SJCRH30 (cell line): ENCODE measurements at places on chromosomes 7 and 10.

GRCh38 chr10:64376167-64376566, 855.0 kb downstream of the REEP3 start:
- no peak for DNase-seq

DNA sequence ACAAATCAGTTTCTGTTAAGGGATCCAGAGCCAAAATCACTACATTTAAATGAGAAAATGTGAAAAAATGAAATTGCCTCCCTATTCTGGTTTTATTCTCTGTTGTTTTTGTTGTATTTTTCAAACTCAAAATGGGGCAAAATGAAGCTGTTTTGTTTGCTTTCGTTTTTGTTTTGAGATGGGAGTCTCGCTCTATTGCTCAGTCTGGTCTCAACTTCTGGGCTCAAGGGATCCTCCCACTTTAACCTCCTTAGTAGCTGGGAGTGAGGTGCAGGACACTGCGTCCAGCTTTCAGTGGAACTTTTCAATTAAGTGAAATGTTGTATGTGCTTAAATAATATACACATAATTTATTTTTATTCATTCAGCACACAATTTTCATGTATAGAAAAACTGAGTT, 205.0 kb downstream of the SORCS1 start:
- DNase-seq = no peak

GRCh38 chr10:1374511-1375345, 318.5 kb downstream of the WDR37 start:
- DNase-seq = no peak

DNA sequence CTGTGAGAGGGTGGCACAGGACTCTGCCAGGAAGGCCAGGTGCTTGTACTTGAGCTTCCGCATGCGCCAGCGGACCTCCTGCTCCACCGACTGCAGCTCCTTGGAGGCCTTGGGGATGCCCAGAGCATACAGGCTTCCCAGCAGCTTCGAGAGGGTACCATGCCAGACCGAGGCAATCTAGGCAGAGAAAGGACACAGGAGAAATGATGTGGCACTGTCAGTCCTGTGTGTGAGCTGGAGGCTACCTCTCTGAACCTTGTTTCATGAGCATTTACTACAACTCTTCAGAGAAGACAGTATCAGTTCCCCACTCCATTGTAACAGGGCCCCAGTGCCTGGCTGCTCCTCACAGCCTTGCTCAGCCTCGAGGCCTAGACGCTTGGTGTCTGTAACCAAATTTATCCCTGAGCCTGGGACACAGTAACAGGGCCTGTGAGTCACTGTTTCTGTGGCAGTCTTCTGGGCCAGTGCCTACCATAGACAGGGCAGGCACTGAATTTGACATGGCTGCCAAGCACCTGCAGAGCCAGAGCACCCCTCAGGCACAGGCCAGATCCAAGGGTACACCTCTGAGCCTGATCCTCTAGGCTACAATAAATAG, 5.8 kb downstream of the TBRG4 start:
- DNase-seq = no peak

GRCh38 chr7:754531-755412, 27.7 kb upstream of the PRKAR1B start:
- DNase-seq = no peak

DNA sequence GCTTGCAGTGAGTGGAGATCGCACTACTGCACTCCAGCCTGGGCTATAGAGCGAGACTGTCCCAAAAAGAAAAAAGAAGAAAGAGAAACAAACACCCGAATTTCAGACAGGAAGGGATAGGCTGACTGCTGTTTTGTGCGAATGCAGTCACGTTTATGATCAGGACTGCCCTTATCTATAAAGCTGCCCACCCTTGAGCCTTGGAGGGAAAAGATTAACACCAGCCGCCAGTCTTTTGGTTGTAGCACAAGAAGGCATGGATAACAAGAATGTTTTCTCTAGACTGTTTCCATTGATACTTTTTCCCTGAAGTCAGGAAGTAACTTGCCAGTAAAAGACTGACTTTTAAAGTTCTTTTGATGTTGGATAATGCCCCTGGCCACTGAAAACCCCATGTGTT, 314.0 kb downstream of the BICC1 start:
- no peak for DNase-seq

- DNase-seq = peak; percentile 47
Measured at GRCh38 chr7:6106140-6106904, 75.1 kb downstream of the ANKRD61 start.

DNA sequence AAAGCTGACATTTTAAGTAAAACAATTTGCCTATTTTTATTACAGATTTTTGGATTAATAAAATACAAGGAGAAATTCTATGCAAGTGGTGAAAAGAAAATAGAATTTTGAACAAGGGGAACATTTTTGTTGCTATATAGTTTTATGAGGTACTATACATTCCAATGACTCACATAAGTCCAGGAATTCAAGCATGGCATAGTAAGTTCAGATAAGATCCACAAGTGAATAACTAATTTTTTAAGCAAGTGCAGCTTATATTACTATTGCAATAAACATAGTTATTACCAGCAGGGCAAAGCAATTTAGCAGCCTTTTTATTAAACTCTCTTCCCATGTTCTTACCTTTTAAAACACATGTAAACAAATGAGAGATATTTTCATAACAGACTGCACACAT, 1123.5 kb upstream of the LRRN3 start:
- no peak for DNase-seq

DNA sequence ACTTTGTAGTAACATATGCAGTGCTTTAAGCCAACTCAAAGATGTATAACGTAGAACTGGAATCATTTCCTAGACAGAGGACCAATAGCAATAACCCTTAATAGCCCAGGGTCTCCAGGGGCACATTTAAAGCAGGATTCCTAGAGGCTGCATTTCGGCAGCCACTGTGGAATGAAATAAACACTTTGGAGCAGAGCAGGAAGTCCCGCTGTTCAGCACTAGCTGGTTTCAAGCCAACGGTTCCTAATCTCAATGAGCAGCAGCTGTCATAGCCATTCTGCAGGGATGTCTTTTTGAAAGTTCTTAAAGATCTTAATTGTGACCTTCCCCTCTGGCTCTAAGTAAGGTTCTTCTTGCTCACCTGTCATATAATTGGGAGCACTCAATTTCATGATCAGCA, 18.4 kb upstream of the MACROH2A2 start:
- peak; percentile 34 for DNase-seq

DNA sequence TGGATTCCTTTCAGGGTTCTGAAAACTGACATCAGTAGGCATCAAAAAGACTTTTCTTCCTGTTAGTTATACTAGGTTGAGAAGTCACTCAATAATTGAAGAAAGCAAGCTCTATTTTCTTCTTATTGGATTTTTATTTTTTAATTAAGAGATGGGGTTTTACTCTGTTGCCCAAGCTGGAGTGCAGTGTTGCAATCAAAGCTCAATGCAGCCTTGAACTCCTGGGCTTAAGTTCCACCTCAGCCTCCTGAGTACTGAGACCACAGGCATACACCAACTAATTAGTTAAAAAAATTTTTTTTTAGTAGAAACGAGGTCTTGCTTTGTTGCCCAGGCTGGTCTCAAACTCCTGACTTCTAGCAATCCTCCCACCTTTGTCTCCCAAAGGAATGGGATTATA, 28.0 kb downstream of the PIP4K2A start:
- no peak for DNase-seq

- DNase-seq = no peak
Measured at GRCh38 chr7:128044064-128044463, 12.8 kb upstream of the LRRC4 start.

DNA sequence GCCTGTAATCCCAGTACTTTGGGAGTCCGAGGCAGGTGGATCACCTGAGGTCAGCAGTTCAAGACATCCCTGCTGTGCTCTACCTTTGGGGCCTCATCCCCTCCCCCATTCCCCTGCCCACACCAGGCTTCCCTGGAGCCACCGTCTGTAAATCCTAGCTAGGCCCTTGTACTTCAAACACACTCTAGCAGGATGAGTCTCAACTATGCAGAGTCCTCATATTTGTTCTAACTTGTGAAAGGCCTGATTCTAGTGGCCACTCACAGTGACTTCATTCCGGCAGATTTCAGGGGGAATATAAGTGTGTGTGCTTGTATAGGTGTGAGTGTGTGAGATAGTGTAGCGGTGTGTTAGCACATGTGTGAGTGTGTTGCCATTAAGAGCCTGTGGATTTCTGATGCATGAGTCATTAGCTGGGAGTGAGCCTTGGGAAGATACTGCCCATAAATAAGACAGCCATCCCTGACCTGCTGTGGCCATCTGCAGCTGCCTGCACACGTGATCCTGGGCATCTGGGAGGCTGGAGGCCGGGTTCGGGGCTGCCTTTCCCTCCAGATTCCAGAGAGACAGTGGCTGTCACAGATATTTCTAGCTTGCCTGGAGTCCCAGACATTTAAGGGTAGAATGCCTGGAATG, 1.7 kb upstream of the NEURL1 start:
- DNase-seq = peak; percentile 90

DNA sequence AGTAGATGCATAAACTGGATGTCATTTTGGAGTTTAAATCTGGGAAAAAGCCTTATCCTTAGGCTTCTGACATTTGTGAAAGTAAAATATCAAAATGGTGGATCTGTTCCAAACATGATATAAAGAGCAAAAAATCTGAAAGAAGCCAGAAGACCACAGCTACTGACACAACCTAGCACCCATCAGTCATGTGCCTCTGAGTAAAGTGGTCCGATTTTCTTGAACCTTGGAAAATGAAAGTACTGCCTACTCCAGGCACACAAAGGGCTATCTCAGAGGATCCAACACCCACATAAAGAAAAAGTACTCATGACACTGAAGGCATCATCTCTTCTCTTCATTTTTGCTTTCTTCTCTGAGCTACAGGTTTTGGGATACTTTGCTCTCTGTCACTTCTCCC, 150.7 kb downstream of the KMT2E start:
- DNase-seq = no peak

DNA sequence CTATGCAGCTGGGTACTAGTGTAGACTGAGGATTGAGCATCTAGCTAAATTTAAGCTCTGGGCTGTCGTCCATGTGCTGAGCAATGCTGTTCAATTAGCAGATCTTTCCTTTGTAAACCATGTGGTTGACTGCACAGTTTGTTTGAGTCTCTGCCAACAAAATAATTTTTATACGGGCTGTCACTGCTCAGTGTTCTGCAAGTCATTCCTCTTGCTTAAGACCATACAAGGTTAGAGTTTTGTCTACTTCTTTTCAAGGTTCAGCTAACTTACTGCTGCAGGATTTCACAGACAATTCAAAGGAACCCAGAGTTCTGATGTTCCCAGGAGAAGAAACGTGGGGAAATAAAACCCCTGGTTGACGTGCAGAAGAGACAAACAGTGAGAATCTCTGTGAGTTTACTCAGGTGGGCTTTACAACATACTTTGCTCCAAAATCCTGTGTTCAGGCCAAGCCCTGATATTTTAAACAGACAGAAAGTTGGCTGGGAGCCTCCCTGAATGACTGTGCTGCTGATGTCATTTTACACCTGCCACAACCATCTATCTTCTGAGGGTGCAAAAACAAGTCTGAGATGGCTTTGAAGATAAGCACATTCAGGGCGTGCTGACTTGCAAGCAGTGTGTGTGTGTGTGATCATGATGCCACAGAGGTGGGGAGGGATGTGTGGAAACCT, 177.1 kb upstream of the SVIL start:
- DNase-seq = peak; percentile 76

GRCh38 chr7:34067005-34067778, 161.9 kb downstream of the BMPER start:
- DNase-seq = peak; percentile 19

- no peak for DNase-seq
Measured at GRCh38 chr7:94095316-94096009, 91.3 kb upstream of the BET1 start.

DNA sequence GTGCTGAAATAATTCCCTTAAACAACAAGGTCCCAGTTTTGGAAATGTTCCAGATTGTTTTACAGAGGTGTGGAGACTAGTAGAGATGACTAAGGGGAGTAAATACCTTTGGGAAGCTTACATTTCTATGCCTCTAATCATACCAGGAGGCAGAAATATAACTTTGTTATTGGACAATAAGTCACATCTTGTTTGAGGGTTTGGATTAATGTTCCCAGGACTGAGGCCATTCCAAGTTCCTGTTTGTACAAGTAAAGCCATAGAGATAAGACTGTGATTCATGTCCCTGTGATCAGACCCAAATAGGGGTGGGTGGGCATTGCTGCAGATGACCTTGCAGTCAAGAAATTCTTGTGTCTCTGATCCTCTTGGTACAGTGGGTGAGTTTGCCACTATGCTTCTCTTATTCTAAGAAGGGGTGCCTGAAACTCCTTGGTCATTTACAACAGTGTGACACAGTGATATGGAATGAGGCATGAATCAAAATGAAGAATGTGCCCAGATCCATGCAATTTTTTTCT, 508.3 kb downstream of the SORCS3 start:
- no peak for DNase-seq

- no peak for DNase-seq
Measured at GRCh38 chr10:5508786-5509185, 9.4 kb upstream of the CALML5 start.

DNA sequence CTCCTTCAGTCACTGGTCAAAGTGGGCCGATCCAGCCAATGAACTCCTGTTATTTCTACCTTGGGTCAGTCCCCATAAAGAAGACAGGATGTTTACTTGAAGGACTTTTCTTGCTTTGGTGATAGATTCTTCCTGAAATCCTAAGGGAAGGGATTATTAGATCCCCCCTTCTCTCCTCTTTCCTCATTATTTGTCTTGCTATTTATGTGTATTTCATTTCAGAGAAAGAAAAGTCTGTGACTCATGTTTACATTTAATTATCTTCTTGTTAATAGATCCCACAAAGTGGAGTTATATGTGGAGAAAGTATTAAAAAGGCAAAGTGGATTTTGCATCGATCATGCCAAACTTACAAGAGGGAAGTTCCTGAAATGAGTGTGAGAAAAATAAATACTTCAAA, 341.5 kb downstream of the PHTF2 start:
- DNase-seq = no peak

DNA sequence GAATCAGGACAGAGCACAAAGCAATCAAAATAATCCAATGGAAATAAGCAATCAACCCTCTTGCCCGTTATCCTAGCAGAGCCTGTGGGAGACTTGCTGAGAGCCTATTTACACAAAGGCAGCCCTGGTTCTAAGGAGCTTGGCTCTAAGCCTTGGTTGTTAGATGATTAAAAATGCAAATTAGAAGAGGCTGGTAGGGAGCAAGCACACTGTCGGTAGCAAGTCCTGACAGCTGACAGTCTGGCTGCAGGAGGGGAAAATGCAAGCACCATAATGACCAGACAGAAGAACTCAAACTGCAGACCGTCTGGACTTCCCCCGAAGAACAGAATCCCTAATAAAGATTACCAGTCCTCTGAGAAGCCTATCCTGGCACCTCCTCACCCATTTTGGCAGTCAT, 131.8 kb upstream of the CTTNBP2 start:
- no peak for DNase-seq

DNA sequence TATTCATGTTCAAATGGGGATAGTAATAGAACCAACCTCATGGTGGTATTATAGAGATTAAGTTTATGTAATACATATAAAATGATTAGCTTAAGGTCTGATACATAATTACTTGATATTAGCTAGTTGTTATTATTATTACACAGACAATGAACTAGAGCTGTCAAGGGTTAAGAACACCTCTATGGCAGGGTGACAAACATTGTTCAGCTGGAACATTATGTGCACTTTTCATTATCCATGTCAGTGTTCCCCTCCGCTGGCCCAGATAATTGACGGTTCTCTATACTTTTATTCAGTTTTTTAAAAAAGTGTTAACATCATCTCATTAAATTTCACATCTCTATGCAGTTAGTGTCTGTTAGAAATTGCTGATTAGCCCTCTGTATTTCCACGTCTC, 142.1 kb downstream of the CDK14 start:
- DNase-seq = no peak
